HFF-Myc (cell line): ENCODE measurements at places on chromosomes 6 and 20.

DNA sequence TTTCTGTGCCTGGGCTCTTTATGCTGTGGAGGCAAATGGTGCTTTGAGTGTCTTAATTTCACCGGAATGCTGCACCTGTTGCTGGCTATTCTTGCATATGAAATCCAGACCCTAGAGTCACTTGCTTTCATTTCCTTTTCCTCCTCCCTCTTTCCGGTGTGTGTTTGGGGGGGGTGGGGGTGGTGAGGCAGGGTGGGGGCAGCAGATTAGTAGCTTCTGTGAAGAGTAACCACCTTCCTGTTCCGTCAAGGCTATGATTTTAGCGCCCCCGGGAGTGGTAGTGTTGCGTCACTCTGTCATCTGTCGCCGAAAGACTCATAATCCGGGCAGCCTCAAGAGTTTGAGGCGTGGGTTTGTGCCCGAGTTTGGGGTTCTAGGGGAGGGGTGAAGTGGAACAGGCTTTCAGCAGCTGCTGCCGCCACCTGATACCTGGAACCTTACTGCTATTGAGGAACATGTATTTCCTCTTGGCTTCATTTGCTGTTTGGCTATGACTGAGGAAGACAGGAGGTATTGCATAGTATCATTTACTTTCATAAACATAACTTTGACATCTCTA, 49.1 kb downstream of the UTRN start:
- no peak for DNase-seq

GRCh38 chr6:141618180-141618581, 514.5 kb upstream of the GJE1 start:
- DNase-seq, result no peak

- no peak for DNase-seq
These were observed 71.5 kb downstream of the SOX4 start for GRCh38 chr6:21665110-21665391.

- DNase-seq, result no peak
These were observed 142.0 kb upstream of the ZNF217 start for GRCh38 chr20:53735536-53736050.

DNA sequence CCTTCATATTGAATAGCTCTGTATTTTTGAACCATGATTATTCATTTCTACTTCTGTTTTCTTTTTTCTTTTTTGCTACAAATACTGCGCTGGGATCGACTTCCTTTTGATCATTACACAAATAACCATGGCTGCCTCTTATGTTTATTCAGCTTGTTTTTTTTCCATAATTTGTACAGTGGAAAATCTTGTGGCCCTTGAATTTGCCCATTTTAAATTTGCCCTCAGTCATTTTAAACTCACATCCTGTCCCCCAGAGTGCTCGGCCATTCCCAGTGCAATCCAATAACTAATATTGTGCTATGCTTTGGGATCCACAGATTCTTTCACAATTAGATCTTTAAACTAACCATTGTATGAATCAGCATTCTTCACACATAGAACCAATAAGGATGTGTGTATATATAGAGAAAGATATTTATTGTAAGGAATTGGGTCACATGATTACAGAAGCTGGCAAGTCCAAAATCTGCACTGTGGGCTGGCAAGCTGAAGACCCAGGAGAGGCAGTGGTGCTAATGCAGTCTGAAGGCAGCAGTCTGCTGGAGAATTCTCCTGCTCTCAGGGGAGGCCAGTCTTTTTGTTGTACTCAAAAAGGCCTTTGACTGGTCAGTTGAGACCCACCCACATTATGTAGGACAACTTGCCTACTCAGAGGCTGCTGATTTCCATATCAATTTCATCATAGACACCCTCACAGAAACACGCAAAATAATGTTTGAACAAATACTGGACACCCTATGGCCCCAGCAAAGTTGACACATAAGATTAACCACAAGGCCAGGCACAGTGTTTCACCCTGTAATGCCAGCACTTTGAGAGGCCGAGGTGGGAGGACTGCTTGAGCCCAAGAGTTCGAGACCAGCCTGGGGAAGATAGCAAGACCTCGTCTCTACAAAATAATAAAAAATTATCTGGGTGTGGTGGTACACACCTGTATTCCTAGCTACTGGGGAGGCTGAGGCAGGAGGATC, 147.1 kb downstream of the MTHFD1L start:
- no peak for DNase-seq

- DNase-seq, result no peak
These were observed 15.9 kb upstream of the SPDEF start for GRCh38 chr6:34572021-34572420.

GRCh38 chr6:29414588-29414987, at the start of gene OR12D1:
TSS of gene OR12D1 (plus strand) at chr6:29414928.
- DNase-seq, result no peak

DNA sequence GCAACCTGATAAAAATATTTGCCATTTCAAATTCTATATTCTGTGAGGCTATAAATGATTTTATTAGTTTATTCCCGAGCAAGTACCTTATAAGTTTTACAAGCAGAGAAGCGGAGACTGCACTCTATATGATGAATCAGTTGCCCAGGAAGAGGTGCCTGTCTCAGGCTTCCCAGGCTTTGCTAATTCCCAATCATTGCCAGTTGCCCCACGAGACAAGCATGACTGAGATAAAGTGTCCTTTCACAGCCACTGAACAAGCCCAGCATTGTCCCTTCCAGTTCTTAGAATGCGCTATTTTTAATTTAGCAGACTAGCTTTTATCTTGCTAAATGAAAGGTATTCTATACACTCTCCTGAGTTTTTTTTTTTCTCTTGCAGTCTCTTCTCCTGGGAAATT, 260.7 kb downstream of the ALDH8A1 start:
- no peak for DNase-seq

DNA sequence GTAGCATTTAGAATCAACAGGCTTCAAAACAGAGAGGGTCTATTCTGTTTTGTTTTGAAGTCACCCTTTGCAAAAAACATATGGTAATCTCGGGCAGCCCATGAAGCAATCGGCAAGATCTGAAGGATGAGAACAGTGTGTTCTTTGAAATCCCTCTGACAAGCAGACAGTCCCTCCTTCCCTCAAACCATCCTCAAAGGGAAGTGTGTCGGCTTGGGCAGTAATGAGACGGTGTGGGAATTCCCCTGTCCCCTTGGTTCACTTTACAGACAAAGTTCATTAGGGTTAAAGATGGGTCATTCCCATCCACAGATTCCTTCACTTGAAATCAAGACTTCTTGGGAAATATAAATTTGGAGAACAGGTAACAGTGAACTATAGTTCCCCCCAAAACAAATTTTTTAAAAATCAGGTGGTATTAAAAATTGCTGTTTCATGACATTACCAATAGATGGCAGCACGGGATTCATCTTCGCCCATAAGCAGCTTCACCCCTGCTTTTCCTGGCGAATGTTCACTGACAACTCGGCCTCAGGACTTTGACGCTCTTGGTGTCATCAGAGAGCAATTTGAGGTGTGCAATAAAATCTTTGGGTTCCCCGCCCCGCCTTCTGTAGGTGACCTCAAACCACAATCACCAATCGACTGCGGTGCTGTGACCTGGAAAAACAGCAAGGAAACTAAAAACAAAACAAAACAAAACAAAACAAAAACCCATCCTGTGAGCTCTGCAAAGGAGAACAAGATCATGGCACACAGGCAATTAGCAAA, 159.3 kb upstream of the TNFAIP3 start:
- peak; percentile 41 for DNase-seq

GRCh38 chr20:48823476-48823875, 4.3 kb downstream of the PREX1 start:
- no peak for DNase-seq

- no peak for DNase-seq
These were observed 30.7 kb upstream of the MC3R start for GRCh38 chr20:56217829-56218228.

DNA sequence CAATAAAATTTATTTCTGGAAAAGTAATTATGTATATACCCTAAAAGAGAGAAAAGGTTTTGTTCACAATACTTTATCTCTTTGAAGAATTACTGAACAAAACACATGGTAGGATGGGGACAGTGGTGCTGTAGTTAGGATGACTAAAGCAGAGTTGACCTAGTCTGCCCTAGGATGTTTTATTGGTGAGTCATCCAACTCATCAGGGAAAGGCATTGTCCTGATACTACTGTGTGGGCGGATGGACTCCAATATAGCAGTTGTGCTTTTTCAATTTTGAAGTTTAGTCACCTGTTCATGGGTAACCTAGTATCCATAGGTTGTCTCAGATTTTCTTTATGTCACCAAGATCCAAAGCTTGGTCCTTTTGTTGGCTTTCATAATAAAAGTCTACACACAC, 53.3 kb upstream of the EYS start:
- DNase-seq, result no peak

DNA sequence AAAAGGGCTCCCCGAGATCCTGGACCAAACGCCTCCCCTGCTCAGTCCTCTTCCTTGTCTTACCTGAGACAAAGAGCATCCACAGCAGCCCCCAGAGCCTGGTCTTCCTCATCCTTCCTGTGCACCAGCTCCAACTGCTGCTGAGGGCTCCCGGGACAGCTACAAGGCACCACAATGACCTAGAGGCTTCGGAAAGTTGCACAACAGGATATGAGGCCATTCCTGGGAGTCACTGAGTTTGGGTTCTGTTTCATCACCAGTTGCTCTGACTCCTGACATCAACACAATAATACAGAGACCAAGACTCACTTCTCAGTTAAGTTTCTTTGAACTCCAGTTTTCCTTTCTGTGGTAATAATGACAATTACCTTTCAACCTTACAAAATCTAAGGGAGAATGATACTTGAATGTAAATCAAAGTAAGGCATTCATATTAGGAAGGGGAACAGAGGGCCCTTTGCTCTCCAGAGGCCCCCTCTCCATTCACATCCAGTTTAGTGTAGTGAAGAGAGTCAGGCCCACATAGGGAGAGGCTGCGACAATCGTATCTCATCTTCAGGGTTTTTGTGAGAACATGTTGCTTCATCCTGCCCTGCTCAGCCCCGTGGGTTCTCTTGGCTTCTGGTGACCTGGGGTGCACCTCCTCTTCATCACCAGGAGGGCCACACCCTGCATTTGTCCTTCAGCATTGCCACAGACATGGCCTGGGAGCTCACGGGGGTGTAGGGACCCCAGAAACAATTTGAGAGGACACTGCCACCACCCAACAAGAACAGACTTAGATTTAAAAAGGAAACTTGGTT, at the start of gene TREM1:
TREM1 (minus strand) TSS at position 139 of the 803 bp plus-strand sequence; CDS start at position 112, 27 bp downstream.
- peak; percentile 20 for DNase-seq

DNA sequence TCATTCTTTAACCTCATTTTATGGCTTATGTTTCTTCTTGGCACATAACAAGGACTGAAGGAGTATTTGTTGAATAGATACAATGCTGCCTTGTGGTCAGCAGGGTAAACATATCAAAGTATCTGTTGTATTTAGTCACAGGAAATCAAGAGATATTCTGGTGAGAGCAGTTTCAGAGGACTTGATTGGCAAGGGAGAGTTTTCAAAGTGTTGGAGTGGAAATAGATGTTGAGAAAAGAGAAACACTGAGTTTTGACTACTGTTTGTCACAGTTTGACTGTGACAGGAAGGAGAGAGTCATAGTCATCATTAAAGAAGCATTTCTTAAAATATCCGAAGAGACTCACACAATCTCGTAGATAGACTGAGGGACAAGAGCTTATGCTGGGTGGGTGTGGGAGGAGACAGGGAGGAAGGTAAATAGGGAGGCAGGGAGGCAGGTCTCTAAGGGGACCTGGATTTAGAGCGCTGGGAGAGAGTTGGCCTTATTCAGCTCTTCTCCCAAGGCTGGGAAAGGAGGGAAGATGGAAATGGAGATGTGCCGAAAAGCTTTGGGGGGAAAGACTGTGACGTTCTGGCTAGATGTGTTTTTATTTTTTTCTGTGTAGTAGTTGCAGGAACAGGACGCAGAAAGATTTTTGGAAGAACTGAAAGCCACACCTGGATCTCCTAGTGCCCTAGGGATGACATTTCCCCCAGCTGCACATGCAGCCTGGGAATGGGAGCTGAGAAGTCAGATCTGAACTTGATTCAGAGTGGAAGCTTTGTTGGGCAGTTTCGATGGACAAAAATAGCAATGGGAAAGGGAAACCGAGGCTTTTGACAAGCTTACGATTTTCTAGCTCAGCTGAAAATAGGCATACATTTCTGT, 65.0 kb upstream of the IFNGR1 start:
- DNase-seq, result no peak

GRCh38 chr6:127103482-127103881, 15.0 kb upstream of the RSPO3 start:
- DNase-seq, result no peak

DNA sequence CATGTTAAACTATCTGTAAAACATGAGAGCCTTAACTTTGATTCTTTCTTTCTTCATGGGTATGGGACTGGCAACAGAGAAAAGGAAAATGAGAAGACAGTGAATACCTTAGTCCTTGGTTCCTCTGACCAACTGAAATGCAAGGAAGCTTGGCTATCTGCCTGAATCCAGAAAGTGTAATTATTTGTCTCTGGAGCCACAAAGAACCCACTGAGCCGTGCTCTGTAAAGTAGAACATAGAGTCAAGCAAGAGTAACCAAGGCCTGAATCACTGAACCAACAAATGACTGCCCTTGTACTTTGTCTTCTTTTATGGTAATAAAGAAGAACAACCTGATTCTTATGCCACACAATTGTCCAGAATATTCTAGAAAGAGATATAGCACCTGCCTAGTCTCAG, 27.6 kb downstream of the PKHD1 start:
- no peak for DNase-seq

GRCh38 chr6:96212066-96212465, 196.3 kb downstream of the FUT9 start:
- DNase-seq, result no peak

DNA sequence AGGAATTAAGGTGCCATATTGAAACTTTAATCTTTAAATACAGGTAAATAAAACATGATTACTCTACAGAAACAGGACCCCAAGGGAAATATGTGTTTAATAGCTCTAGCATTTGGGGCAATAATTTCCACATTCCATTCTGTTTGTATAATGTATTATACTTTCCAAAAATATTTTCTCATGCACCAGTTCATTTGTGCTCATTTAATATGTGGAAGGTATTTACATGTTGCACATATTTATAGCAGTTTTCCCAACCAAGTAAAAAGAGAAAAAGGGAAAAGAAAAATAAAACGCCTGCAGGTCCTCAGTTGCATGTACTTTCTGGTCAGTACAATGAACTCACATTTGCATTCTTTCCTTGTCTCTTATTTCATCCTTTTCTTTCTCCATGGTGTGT, 129.5 kb upstream of the SULF2 start:
- no peak for DNase-seq

DNA sequence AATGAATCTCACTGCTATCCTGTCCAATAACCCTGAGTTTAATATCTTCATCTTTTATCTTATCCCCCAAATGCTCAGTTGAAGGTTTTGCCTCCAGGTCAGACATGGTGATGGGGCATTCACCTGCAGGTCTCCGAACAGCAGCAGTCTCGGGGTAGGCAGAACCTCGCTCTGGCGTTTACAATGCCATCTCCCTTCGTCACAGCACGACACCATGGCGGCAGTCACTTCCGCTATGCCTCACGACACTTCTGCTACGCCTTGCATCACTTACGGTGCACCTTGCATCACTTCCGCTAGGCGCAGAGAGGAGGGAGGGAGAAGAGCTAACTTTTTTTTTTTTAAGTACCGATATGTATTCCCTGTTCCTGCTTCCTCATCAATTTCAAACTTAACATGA, 194.9 kb downstream of the BCAS1 start:
- no peak for DNase-seq
